ENCODE measurements at places on chromosomes 1 and 21.

GRCh38 chr1:180565121-180565871 lies 6.5 kb downstream of the OVAAL start:
- no peak for DNase-seq

- no peak for DNase-seq
Measured at GRCh38 chr1:79190074-79190473, 183.5 kb upstream of the ADGRL4 start.

DNA sequence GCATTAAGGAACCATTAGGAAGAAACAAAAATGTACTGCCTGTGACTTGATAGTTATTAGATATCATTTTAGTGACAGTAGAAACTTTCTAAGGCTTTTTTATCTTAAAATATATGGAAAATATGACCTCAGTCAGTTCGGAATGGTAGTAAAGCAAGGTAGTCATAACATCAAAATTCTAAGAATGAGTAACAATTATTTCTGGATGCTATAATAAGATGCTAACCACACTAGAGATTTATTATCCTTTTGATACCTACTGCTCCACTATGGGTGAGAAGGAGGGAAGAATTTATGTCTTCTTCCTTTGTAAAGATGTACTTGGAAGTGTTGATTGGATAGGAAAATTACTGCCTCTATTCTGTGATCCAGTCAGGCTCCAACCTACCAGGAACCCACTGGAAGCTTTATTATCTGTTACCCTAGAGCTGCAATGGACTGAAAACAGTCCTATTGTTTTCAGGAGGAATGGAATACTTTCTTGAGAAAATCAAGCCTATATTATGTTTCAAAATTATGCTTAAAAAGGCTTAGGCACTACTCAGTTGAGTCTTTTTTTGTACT lies 8.8 kb downstream of the FMN2 start:
- no peak for DNase-seq

- DNase-seq, result no peak
Measured at GRCh38 chr21:19461481-19462205, 1058.1 kb upstream of the TMPRSS15 start.

DNA sequence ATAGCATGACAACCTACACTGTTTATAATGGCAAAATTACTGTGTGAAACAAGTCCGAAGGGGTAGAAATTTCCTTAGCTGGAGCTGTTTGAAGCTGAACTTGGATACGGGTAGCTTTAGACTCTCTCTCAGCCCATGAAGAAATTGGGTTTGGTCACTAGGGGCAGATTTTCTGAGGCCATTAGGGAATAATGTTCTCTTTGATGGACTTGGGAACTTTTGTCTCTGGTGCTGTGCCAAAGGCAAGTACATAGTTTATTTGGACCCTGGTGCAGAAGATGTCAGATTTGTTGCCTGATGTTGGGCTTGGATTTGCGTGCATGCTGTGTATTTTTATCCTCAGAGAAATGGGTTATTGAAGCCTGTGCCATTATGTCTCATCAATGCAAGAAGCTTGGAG lies 109.6 kb downstream of the VPS13D start:
- DNase-seq, result no peak

DNA sequence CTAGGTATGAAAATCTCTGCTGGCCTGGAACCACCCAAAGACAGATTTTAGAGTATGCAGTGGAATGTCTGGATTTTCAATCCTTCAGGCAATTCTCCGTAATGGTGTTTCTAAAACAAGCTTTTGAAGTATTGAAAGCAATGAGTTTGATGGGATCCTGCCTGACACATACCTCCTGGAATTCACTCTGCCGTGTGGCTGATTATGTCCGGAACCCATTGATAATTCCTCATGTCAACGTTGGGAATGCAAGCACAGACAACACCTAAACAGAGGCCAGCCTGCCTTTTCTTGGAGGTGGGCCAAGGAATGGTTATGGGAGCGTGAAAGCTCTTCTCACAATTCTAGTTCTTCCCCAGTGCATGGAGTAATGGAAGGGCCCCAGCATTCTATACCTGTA lies 168.9 kb upstream of the HMCN1 start:
- DNase-seq, result no peak
